ENCODE measurements at places on chromosomes 1 and 21.
A peak's percentile ranks its signal among the peaks of the same experiment; 100 is the strongest.

- H3K27me3 ChIP-seq, result no peaks in the 10 kb centered on the region
- H3K36me3 ChIP-seq, result no peaks in the 10 kb centered on the region
- no peak overlapping the region for H3K27ac ChIP-seq
- H3K4me1 ChIP-seq, result peaks cover 25% of the 10 kb centered on the region
- DNase-seq, result no peak
Observed at GRCh38 chr1:84995484-84996334, 1.2 kb downstream of the MCOLN2 start.

GRCh38 chr1:220045356-220046051 lies 801 bp downstream of the EPRS1 start:
- H3K27ac ChIP-seq, result peak overlapping the region; percentile 81
- no peaks in the 10 kb centered on the region for H3K27me3 ChIP-seq
- peak overlapping the region; percentile 76 for H3K4me3 ChIP-seq
- no peak for DNase-seq

- H3K36me3 ChIP-seq, result no peaks in the 10 kb centered on the region
- no peaks in the 10 kb centered on the region for H3K4me1 ChIP-seq
- H3K4me3 ChIP-seq, result no peak overlapping the region
- H3K27me3 ChIP-seq, result peaks cover 3% of the 10 kb centered on the region
Observed at GRCh38 chr1:7048395-7048794, 263.1 kb downstream of the CAMTA1 start.

- peaks cover 17% of the 10 kb centered on the region for H3K4me1 ChIP-seq
- no peaks in the 10 kb centered on the region for H3K36me3 ChIP-seq
- no peak for DNase-seq
- H3K4me3 ChIP-seq, result peak overlapping the region; percentile 51
- no peaks in the 10 kb centered on the region for H3K27me3 ChIP-seq
Observed at GRCh38 chr1:47507881-47508701, 70.2 kb downstream of the FOXD2 start.

DNA sequence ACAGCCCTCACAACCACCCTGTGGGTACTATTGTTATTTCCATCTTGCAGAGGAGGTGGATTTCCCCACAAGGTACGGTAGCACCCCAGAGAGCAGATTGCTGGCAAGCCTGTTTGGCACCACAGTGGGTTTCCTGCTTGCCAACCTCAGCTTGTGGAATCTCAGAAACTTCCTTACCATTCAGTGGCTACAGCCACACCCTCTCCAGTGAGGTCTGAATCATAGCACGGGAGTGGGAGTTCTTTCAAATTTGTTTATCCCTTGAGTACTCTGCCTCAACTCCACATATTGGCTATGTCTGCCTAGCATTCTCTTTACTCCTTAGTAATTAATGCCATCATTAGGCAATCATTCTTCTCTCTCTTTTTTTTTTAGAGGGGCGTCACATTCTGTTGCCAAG lies 162.1 kb downstream of the PTPRU start:
- no peaks in the 10 kb centered on the region for H3K27me3 ChIP-seq
- peak; percentile 34 for DNase-seq

DNA sequence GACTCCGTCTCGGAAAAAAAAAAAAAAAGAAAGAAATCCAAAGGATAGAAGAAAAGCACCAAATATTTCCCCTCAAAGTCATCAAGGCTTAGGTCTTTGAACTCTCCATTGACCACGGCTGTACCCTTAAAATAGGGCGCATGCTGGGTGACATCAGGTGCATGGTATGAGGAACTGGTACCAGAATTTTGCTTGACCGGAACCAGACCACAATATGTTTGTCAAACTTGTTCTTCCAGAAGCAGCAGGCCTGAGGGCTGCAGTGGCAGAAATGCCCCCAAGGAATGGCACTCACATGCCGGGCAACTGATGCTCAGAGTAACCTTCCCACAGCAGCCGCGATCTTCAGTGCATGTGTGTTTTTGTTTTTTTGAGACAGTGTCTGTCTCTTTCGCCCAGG lies 21.0 kb downstream of the RCC1 start:
- H3K4me3 ChIP-seq, result no peak overlapping the region
- H3K4me1 ChIP-seq, result no peaks in the 10 kb centered on the region
- H3K27me3 ChIP-seq, result no peaks in the 10 kb centered on the region
- no peaks in the 10 kb centered on the region for H3K36me3 ChIP-seq

DNA sequence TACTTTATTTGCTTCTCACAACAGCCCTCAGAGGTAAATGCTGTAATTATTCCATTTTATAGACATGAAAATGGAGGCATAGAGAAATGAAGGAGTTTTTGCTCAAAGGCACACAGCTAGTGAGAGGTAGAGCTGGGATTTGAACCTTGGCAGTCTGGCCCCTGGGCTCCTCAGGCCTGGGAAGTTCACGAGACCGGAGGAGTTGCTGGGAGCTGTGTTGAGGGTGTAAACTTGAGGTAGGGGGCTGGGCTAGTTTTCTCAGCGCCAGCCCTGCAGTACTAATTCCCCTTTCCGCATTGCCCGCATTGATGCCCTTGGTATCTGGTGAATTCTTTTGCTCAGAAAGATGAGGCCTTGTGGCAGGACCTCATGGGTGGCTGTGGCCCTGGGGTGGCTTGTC lies 73.3 kb downstream of the PTPRU start:
- H3K27me3 ChIP-seq, result no peaks in the 10 kb centered on the region
- H3K27ac ChIP-seq, result no peak overlapping the region
- no peak overlapping the region for H3K4me3 ChIP-seq
- H3K4me1 ChIP-seq, result no peaks in the 10 kb centered on the region

DNA sequence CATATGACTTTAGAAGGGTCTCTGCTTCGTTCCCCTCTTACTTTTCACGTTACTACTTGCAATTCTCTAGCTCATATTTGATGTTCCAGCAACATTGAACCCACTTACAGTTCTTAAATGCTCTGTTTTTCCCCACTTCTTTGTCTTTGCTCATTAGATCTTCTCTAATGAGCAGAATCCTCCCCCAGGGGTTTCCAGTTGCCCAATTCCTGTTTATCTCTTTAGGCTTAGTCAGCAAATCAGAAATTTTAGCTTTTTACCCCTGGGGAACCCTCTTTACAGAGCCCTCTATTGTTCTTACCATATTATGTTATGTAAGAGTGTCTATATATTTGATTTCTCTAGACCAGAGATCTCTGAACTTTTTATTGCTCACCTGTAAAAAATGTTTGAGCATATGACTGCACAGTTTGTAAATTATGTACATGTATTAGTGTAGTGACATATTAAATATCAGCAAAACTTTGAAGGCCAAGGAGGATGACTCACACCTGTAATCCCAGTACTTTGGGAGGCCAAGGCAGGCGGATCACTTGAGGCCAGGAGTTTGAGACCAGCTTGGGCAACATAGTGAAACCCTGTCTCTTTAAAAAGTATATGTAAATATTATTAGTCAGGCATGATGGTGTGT lies 71.4 kb downstream of the FNBP1L start:
- no peaks in the 10 kb centered on the region for H3K4me1 ChIP-seq
- no peak for DNase-seq
- H3K27me3 ChIP-seq, result no peaks in the 10 kb centered on the region

DNA sequence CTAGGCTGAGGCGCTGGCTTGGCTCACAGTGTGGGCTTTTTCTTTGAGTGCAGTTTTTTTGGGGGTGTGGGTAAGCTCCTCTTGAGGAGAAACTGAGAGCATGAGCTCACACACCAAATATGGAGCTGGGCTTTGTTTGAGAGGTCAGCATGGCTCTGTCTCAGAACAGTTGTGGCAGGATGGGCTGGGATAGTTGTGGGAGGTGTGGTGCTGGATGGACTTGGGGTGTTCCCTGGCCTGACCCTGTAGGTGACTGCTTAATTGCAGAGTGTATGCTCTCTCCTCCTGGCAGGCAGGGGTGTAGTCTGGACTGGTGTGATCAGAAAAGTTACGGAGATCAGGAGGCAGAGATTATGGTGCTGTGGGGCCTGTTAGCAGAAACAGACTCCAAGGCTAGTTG lies 64.3 kb upstream of the PGBD5 start:
- no peaks in the 10 kb centered on the region for H3K27me3 ChIP-seq
- no peak overlapping the region for H3K27ac ChIP-seq
- no peaks in the 10 kb centered on the region for H3K4me1 ChIP-seq
- DNase-seq, result no peak

DNA sequence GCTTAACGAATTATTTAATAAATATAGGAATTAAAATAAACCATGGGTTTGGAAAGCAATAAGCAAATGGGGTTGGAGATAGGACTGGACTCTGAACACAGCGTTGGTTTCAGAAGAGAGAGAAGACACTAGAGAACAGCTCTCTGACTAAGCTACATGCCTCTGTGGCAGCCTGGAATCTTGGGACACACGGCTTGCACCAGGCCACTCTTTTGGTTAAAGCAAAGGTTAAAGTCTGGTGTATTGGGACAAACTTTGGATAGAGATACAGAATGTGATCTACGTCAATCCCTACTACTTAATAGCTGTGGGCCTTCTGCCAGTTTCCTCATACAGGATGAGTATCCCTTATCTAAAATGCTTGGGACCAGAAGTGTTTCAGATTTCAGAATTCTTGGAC lies 49.7 kb upstream of the HSD17B7 start:
- no peaks in the 10 kb centered on the region for H3K27me3 ChIP-seq
- H3K4me1 ChIP-seq, result no peaks in the 10 kb centered on the region
- H3K27ac ChIP-seq, result no peak overlapping the region

GRCh38 chr1:46067652-46068051 lies 64.8 kb downstream of the PIK3R3 start:
- H3K4me1 ChIP-seq, result no peaks in the 10 kb centered on the region
- no peak overlapping the region for H3K27ac ChIP-seq
- H3K36me3 ChIP-seq, result no peaks in the 10 kb centered on the region
- no peak for DNase-seq
- no peak overlapping the region for H3K4me3 ChIP-seq
- no peaks in the 10 kb centered on the region for H3K27me3 ChIP-seq

DNA sequence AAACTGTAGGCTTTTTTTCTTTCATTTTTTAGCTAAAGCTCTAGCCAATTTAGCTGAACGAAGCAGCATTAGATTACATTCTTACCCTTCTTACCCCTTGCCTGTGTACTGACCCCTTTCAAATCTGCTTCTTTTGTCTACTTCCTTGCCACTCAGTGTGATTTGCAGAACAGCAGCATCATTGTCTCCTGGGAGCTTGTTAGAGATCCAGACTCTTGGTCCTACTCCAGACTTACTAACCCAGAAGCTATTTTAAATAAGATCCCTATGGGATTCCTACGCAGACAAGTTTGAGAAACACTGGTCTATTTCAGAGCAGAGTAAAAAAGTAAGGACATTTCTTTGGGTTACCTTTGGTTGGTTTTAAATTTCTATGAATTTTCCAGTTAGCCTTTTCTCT lies 13.8 kb downstream of the LRRC39 start:
- H3K4me3 ChIP-seq, result no peak overlapping the region
- H3K27me3 ChIP-seq, result no peaks in the 10 kb centered on the region
- no peak for DNase-seq
- H3K27ac ChIP-seq, result no peak overlapping the region

GRCh38 chr1:214515544-214516433 lies 35.6 kb downstream of the PTPN14 start:
- no peak for DNase-seq
- H3K4me1 ChIP-seq, result peaks cover 28% of the 10 kb centered on the region
- H3K27me3 ChIP-seq, result no peaks in the 10 kb centered on the region
- no peak overlapping the region for H3K27ac ChIP-seq
